Left ventricle myocardium superior (tissue), 1 donor: ENCODE measurements at places on chromosomes 13 and 19.

DNA sequence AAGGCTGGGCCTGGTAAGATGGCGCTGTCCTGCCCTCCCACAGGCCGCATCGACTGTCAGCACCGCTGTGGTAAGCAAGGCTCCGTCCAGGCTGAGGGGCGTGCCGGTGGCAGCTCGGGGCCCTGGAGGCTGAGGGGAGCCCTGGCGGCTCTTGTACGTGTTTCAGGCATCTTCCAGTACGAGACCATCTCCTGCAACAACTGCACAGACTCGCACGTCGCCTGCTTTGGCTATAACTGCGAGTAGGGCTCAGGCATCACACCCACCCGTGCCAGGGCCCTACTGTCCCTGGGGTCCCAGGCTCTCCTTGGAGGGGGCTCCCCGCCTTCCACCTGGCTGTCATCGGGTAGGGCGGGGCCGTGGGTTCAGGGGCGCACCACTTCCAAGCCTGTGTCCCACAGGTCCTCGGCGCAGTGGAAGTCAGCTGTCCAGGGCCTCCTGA is 1.2 kb downstream of the IZUMO4 start:
- DNase-seq, result no peak

GRCh38 chr19:32294871-32295438 is 50.5 kb upstream of the ZNF507 start:
- DNase-seq, result no peak

DNA sequence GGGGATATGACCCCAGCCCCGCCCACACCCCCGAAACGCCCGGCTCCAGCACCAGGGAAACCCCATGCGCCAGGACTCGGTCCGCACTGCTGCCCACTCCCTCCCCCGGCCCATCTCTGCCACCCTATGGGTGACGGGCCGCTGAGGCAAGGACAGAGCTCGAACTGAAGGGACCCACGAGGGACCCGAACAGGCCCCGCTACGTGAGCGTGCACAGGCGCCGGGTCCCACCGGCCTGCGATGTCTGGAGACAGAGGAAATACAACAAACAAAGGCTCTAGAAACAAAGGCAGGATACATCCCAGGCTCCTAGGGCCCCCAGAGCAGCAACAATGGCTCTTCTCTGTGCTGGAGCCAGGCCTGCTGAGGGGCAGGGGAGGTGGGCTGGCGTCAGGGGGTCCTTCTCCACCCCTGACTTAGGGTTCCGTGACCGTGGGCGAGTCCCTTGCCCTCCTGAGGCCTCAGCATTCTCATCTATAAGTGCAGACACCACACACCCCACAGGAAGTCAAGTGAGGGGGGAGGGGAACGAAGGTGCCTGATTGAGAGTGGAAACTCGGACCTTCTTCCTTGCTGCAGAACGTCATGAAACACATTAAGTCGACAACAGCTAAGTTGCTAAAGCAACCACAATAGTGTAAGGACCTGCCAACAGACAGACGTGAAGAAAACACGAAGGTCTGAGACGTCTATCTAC is 3.1 kb downstream of the ABHD17A start:
- DNase-seq, result no peak

GRCh38 chr13:98295371-98295770 is 118.3 kb upstream of the RNF113B start:
- no peak for DNase-seq

DNA sequence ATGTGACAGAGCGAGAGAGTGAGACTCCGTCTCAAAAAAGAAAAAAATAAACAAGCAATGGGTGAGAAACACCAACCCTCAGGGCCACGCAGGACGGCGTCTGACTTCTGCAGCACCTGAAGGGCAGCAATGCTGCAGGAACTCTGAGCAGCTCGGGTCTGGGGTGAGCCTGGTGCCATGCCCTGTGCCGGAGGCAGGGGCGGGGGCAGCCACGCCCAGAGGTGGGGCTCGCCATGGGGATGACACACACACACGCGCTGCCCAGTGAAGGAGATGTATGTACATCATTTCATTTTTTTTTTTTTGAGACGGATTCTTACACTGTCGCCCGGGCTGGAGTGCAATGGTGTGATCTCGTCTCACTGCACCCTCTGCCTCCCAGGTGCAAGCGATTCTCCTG is 24.3 kb downstream of the GPX4 start:
- DNase-seq, result no peak

GRCh38 chr19:56980906-56981305 is 138.9 kb upstream of the USP29 start:
- no peak for DNase-seq

GRCh38 chr19:1873524-1874473 is 10.4 kb upstream of the KLF16 start:
- DNase-seq, result peak; percentile 77

DNA sequence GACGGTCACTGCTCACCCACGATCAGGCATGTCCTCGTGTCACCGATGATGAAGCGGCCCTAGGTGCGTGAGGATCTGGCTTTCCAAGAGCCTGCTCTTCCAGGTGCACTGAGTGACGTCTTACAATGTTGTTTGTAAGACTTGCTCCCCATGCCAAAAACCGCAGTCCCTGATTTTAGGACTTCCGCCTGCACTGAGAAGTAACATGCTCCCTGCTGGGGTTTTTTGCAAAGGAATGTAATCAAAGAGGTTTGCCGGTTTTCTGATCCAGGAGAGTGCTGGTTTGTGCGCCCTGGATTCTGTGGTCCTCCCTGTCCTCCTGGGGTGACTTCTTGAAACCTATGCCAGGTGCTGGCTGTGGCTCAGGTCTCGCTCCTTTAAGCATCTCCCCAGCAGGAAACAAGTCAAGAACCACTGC is 38.8 kb downstream of the MYO9B start:
- DNase-seq, result no peak

- DNase-seq, result no peak
Measured at GRCh38 chr13:33994198-33994597, 176.2 kb downstream of the RFC3 start.

DNA sequence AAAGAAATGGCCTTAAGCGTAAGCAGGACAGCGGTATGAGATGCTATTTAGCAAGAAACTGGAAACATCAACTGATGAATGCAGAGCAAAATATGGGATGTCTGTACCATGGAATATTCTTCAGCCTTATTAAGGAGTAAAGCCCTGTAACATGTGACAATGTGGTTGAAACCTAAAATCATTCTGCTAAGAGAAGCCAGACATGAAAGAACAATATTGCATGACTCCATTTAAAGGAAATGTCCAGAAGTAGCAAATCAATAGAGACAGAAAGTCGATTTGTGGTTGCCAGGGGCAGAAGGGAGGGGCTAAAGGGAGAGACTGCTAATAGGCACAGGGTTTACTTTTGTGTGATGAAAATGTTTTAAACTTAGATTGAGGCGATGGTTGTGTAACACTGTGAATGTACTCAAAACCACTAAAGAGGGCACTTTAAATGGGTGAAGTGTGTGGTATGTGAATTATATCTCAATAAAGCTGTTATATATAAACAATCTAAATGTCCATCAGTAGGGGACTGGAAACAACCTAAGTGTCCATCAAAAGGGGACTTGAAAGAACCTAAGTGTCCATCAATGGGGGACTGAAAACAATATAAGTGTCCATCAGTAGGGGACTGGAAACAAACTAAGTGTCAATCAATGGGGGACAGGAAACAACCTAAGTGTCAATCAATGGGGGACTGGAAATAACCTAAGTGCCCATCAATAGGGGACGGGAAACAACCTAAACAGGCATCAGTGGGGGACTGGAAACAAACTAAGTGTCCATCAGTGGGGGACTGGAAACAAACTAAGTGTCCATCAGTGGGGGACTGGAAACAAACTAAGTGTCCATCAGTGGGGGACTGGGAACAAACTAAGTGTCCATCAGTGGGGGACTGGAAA is 45.4 kb downstream of the CCL25 start:
- DNase-seq, result no peak

DNA sequence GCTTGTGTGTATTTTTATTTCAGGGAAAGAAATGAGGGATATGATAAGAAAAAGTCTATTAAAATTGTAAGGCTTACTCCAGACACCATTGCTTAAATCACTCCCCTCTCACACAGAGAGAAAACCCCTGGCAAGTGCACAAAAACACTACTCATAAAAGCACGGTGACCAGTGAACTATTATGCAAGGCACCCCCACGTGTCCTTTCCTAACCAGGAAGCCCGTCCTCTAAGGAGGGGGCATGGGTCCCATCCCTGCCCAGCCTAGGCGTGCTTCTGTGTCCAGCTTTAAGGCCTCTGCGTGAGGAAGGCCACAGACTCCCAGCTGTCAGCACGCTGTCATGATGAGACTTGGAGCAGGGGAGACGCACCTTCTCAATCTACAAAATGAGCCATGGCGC is 83.5 kb downstream of the SLC7A1 start:
- DNase-seq, result no peak

- DNase-seq, result no peak
Measured at GRCh38 chr13:41416276-41416675, 41.1 kb upstream of the RGCC start.

DNA sequence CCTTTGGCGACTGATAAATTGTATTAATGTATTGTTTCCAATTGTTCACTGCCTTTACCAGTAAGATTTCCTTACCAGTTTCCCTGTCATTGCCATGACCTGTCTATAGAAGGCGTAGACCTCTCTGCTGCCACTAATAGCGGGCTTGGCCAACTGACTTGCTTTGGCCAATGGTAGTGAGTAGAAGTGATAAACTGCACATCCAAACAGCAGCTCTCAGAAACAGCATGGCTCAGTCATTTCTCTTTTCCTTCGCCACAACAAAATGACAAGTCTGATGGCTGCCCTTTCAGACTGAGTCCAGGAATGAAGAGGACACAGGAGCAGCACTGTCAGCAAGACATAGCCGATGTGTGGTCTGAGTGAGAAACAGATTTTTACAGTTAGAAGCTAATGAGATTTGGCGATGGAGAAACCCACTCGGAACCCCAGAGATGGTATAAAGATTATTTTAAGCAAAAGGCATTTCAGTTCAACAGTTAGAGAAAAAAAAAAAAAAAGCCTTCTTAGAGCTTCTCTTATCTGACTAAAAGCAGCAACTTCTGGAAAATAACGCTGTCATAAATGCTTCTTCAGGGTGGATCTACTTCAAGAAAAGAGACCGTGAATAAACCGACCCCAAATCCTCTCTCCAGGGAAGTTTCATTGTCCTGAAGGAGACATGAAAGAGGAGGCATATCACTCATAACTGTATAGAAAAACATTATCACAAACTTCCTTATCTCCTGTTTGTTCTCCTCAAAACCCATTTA is 42.0 kb upstream of the TM9SF2 start:
- DNase-seq, result no peak

GRCh38 chr19:31066385-31066784 is 282.9 kb downstream of the TSHZ3 start:
- DNase-seq, result no peak

DNA sequence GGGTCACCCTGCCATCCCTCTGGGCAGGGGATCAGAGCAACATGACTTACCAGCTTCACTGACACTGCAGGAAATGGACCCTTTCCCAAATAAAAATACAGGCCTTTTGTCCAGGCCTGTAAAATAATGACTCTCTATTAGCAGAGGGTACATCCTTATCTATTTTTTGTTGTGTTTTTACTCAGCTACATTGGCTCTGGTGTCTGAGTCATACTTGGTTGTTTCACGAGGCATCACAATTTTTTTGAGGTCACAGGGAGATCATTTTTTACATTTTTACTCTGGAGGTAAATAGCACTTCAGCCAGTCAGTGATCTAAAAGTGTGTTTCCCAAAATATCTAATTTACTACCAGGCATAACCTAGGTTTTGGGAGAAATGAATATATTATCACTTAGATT is 6.9 kb upstream of the HTR2A start:
- no peak for DNase-seq

DNA sequence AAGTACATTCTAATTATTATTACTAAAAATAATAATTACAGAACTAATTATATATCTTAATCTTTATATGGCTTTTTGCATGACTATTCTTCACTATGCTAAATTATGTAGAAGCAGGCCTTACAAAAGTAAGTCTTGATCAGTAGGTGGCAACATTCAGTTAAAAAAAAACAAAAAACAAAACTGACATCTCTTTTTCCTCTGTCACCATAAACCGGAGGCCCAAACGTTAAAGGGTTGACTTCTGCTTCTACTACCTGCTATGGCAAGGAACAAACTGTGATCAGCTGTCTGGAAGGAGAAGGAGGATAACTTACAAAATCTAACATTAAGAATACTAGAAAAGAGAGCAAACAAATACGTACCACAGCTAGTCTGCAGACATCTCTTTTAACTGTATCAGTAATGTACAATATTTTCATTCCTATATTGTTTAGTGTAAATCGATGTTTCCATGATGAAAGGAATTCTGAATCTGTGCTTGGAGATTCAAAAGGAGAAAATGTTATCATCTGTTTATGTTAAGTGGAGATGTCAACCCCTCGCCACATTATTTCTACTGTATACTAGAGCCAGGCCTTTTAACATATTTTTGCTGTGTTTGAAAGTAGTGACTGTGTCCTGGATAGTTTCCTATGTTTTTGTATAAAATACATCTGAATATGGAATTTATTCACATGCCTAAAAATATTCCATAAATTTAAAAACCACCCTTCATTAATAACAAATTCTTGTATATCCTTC is 1525.4 kb downstream of the SLITRK1 start:
- no peak for DNase-seq

DNA sequence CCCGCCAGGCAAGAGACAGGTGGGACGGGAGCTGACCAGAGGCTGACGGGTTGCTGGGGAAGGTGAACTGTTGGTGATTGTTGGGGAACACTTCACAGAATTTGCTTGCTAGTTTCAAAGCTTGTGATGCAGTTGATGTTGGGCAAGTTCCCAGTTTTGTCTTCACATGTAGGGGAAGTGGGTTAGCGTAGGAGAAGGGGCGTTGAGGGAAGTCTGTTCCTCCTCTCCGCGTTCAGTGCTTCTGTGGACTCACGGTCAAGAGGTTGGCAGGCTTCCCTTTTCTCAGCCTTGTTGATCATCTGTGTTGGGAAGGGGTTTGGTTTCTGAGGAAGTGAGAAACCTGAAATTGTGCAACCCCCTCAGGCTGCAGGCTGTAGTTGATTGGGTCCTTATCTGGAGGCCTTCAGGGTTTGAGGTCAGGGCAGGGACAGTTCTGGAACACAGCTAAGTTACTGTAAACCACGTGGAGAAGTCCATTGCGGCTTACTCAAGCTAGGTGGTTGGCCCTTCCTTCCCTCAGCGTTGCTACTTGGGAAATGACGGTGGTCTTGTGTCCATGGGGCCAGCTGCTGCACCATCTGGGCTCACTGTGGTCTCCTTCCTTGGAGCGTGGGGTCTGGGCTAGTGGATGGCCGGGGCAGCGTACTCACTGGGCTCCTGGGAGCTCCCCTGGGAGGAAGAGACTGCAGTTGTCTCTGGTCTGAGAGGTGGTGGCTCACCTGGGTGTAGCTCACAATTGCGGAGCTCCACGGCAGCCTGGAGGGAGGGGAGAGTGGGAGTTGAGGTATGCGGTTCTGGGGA is 7.5 kb downstream of the RPS9 start:
- DNase-seq, result peak; percentile 46

DNA sequence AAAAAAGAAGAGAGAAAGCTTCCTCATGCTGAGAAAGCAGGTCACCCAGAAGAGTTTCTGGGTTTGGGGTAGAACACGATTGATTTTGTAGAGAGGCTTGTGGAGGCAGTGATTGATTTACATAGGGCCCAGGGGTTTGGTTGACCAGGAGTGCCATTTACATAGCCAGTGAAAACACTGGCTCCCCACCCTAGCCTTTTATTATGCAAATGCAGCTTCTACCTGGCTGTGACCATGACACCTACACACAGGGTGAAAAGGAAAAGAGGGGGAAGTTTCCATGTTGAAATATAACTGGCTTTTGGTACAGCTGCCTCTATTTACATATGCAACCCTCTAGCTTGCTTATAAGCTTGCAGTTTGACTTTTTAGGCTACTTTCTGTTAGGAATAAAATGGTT is 62.0 kb downstream of the ZNF100 start:
- no peak for DNase-seq

- DNase-seq, result peak; percentile 86
Measured at GRCh38 chr19:31349160-31349881, at the start of gene TSHZ3. Gene TSHZ3 (minus strand): TSS chr19:31349436. CDS start chr19:31349219, 217 bp downstream.

GRCh38 chr13:51148952-51149573 is 38.0 kb upstream of the C13orf42 start:
- DNase-seq, result no peak
